Smooth muscle cell of the brain vasculature (primary cell): ENCODE measurements at places on chromosomes 1 and 21.
A peak's percentile ranks its signal among the peaks of the same experiment; 100 is the strongest.

GRCh38 chr1:198903203-198903602, 264.4 kb downstream of the PTPRC start:
- DNase-seq = no peak

GRCh38 chr1:49597436-49597835, 426.3 kb downstream of the AGBL4 start:
- DNase-seq = no peak

DNA sequence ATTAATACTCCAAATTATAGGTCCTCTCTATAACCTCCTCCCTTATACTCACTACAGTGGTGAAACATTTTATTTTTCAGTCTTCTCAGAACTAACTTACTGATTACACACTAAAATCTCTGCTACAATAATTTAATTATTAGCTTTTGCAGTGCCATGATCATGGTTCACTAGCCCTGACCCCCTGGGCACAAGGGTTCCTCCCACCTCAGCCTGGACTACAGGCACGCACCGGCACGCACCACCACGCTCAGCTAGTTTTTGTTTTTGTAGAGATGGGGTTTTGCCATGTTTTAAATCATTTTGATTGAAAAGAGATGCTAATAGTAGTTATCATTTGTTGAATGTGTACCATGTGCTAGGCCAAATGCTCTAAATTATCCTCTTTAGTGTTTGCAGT, 6.3 kb downstream of the PATJ start:
- no peak for DNase-seq

- no peak for DNase-seq
Measured at GRCh38 chr21:42384989-42385388, 10.9 kb downstream of the TMPRSS3 start.

- no peak for DNase-seq
Measured at GRCh38 chr1:36595349-36595748, 112.6 kb upstream of the CSF3R start.

GRCh38 chr21:18252680-18253079, 8.0 kb downstream of the CHODL start:
- no peak for DNase-seq

- no peak for DNase-seq
Measured at GRCh38 chr1:10657088-10657847, 139.2 kb downstream of the CASZ1 start.

GRCh38 chr1:10610901-10611600, 136.3 kb downstream of the PEX14 start:
- no peak for DNase-seq

GRCh38 chr1:70487910-70488665, 77.0 kb downstream of the CTH start:
- DNase-seq = no peak

DNA sequence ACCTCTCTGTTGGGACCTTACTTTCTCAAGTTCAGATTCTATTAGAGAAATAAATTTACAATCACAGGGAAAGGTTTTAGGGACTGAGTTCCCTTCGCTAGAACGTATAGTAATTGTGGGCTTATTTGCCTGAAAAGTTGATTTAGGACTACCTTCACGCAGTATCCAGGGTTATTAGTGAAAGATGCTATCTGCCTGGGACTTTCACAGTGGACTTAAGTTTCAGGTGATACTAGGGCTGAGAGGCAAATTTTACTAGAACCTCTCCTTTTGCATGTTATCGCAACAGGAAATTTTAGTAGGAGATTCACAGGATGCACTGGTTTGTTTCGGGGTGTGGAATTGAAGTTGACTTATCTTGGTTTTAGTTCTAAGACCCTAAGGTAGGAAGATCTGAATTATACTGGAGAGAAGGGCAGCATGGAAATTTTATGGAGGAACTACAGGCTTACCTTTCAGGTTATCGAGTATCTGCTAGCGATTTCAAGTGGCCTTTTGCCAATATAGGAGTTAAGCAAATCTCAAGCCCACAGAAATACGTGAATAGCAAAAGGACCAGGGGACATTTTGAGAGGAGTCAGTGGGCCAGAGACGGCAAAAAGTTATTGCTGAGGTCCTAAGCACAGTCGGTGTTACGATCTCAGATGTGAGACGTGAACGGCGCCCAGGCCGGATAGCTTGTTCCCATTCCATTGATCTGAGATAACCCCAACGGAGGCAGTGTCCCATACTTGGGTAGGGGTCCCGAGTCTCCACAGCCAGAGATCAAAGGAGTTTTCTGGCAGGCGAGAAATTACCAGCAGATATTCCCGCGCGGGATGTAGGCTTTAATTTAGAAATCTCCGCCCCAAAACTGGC, 723 bp upstream of the GNAI3 start:
- DNase-seq = no peak

GRCh38 chr1:10495475-10495817, 20.7 kb downstream of the PEX14 start:
- DNase-seq = no peak

GRCh38 chr21:37970548-37970947, 54.3 kb upstream of the KCNJ6 start:
- no peak for DNase-seq

GRCh38 chr1:204198348-204199340, 2.4 kb upstream of the KISS1 start:
- no peak for DNase-seq

DNA sequence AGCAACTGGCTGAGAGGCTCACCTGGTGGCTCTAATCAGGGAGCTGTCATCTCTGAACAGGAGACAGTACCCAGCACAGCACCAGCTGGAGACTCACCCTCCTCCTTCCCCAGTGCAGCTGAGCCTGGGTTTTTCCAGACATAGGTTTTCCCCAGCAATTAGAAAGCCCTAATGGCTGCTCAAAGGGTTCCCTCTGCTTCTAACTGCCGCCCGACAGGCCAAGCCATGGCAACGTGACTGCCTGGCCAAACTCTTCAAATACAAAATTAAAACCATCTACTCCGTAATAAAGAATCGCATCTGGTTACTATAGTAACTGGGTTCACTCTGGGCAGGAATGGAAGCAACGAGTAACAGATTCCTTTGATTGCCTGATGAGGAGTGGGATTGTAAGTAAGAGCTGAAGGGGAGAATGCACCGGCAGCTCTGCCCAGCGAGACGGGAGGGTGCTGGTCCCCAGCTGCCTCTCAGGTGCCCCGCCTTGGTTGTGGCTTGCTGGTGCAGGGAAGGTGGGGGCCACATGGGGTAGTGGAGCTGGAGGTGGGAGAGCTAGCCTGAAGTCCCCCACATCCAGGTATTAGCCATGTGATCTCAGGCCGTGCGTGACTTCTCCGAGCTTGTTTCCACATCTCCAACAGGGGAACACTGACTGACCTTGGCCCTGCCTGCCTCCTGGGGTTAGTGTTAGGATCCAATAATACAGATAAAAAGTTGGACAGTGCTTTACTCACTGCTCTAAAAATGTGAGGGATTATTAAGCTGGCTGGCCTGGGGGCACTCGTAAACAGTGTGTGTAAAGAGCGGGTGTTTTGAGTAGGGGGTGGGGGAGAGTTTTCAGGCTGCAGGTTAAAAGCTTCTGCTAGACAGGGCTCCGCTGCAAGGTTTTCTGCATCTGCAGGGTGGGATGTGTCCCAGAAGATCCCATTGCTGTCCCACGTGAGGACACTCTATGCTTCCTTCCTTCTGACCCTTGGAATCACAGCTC, 94.2 kb downstream of the KCNN3 start:
- no peak for DNase-seq

- no peak for DNase-seq
Measured at GRCh38 chr1:155392898-155393411, 72.3 kb downstream of the RUSC1 start.

DNA sequence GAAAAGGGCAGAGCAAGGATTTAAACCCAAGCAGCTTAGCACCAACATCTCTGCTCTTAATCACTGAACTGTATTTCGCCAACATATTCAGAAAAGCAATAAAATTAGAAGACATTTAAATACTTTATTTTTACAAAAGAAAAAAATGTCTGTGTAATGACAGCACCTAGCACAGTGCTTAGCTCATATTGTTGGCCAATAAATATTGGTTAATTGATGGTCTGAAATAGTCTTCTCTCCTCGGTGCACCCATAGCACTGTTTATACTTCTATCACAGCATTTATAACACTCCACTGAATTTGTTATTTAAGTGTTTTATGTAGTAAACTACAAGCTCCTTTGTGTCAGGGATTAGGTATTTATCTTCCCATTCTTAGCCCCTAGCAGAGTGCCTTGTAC, 70.9 kb upstream of the PLPPR4 start:
- no peak for DNase-seq

DNA sequence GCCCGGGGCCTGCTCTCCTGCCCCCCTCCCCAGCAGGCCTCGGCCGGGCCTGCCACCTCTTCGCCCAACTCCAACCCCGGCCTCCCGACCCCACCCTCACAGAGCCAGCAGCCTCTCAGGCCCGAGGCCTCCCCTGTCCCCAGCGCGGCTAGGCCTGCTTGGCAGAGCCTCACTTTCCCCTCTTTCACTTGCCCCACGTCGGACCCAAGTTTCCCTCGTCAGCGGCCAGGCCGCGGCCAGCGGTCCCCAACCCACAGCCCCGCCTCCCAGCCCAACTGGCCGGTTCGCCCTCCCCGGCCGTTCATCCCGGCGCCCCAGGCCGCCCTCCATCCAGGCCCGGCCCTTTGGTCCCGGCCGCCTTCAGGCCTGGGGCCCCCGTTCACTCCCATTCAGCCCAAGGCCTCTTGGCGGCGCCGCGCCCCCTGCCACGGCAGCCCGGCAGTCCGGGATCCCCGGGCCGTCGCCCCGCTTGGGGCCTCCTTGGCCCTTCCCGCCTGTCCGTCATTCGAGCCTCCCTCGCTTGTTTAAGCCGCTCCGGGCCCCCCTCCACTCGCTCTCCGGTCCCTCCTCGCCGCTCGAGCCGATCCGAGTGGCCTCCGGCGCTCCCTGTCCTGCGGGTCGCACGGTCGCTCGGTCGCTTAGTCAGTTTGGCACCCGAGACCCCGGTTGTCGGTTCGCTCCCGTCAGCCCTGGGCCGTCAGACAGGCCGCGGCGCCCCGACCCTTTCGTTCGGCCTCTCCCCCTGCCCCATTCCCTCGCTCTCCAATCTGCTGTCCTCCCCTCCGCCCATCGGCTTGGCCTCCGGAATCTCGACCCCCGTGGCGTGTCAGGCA, 1.4 kb downstream of the LRRC41 start:
- no peak for DNase-seq

- no peak for DNase-seq
Measured at GRCh38 chr1:15148475-15148874, 5.1 kb upstream of the TMEM51 start.

- DNase-seq = no peak
Measured at GRCh38 chr1:200506471-200506870, 96.6 kb upstream of the ZNF281 start.

DNA sequence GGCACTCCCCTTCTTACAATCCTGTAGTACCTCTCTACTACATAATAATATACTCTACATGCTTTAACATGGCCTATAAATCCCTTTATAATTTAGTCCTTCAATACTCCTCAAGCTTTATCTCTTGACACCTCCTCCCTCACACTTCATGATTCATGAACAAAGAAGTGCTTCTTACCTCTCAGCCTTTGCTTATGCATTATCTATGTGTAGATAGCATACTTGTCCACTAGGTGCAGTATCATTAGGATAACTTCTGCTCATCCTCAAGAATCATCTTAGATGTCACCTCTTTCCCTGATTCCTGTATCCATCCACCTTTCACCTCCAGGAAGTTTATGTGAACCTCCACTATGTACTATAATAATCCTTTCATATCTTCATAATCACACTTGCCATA, 74.4 kb downstream of the COL24A1 start:
- DNase-seq = no peak

GRCh38 chr1:244414543-244414942, 37.2 kb downstream of the ADSS2 start:
- no peak for DNase-seq

- no peak for DNase-seq
Measured at GRCh38 chr1:113325022-113325421, 65.3 kb upstream of the MAGI3 start.

DNA sequence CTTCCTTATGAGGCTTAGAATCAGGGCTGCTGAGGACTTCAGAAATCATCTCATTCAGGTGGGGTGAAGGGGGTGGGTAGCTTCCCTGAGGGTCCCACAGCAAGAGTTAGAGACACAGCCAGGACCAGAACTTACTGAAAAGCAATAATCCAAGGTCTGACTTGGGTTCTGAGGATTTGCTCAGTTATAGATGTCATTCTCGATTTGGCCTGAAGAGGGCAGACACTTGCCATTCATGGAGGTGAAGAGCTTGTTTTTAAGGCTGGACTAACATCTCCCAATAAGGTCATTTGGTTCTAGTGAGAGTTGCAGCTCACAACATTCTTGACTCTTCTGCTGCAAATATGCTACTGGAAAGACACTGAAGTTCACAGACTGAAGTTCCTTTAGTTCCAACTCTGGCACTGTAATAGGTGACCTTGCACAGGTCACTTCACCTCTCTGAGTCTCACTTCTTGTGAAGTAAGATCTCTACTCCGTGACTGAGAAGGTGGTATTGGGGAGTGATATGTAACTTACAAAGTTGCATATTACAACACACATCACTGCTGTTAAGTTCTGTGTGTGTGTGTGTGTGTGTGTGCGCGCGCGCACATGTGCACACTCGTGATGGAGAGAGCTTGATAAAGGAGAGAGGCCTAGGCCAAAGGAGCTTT, 69.8 kb upstream of the DIRAS3 start:
- peak; percentile 74 for DNase-seq

DNA sequence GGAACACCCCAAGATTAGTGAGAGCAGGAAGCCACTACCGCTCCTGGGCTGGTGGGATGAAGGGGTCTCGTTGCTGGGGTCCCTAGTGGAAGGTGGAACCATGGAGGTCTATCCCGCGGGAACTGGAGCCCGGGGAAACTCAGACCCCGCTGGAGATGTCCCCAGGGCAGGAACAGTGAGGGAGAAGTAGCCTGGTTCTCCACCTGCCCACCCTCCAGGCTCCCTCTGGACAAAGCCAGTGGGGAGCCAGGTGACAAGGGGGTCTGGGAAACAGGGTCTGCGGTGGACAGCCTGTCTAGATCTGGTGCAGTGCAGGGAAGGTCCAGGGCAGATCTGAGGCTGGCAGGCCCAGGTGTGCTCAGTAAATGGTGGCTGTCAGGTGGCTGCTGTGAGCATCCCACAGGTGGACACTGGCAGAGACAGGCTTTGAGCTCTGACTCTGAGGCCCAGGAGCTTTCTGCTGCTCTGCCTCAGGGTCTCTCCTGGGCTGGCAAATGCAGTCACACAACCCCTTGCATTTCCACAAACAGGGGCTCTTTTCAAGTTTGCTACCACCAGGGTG, 88.0 kb upstream of the TLR5 start:
- no peak for DNase-seq

GRCh38 chr1:212507369-212507768, 74.6 kb downstream of the NENF start:
- no peak for DNase-seq
